ENCODE measurements at places on chromosomes 2 and 18. TPM values are rescaled to one million over a fixed set of nuclear protein-coding genes. Genes with fewer than 3 reads are reported as not detected.

The MDH1 gene
- total RNA-seq = 155 TPM

The CDK15 gene
- not detected for total RNA-seq

The PROC gene
- total RNA-seq = not detected

The KANSL3 gene
- 57.7 TPM for total RNA-seq

All from neural crest cell (in vitro differentiated cells).